ENCODE measurements at places on chromosomes 1 and 21. TPM values are rescaled to one million over a fixed set of nuclear protein-coding genes. Genes with fewer than 3 reads are reported as not detected.

GRCh38 chr1:53409233-53409632 is 50.0 kb upstream of the DMRTB1 start:
- H3K27me3 ChIP-seq, result 0 out of 2 replicates have a peak, but pooled peaks cover 2% of the 10 kb centered on the region
- peaks cover 14% of the 10 kb centered on the region for H3K4me1 ChIP-seq
- DNase-seq, result no peak
- H3K27ac ChIP-seq, result no peak overlapping the region
- no peaks in the 10 kb centered on the region for H3K36me3 ChIP-seq

Gene C1orf226
- total RNA-seq, result 38.4 TPM

- H3K27ac ChIP-seq, result no peak overlapping the region
- no peaks in the 10 kb centered on the region for H3K4me1 ChIP-seq
- no peaks in the 10 kb centered on the region for H3K36me3 ChIP-seq
- no peak for DNase-seq
Observed at GRCh38 chr1:100474834-100475233, 63.1 kb upstream of the GPR88 start.

GRCh38 chr21:26391166-26391565 is 181.9 kb downstream of the CYYR1 start:
- H3K36me3 ChIP-seq, result no peaks in the 10 kb centered on the region
- H3K27ac ChIP-seq, result peak overlapping the region; percentile 66
- no peaks in the 10 kb centered on the region for H3K27me3 ChIP-seq
- peak; percentile 20 for DNase-seq
- H3K4me3 ChIP-seq, result no peak overlapping the region
- H3K4me1 ChIP-seq, result peaks cover 14% of the 10 kb centered on the region

Gene ANKRD34A
- 1.4 TPM for total RNA-seq

- no peaks in the 10 kb centered on the region for H3K4me1 ChIP-seq
- H3K27me3 ChIP-seq, result no peaks in the 10 kb centered on the region
- H3K27ac ChIP-seq, result no peak overlapping the region
- H3K36me3 ChIP-seq, result no peaks in the 10 kb centered on the region
Observed at GRCh38 chr1:33171977-33172813, 9.6 kb downstream of the TRIM62 start.

Gene SH2D1B
- not detected for total RNA-seq

GRCh38 chr21:28632755-28633408 is 359.8 kb downstream of the LTN1 start:
- no peak overlapping the region for H3K4me3 ChIP-seq
- no peaks in the 10 kb centered on the region for H3K4me1 ChIP-seq
- H3K27ac ChIP-seq, result no peak overlapping the region
- DNase-seq, result no peak
- H3K27me3 ChIP-seq, result no peaks in the 10 kb centered on the region
- H3K36me3 ChIP-seq, result no peaks in the 10 kb centered on the region

Gene RPE65
- not detected for total RNA-seq

DNA sequence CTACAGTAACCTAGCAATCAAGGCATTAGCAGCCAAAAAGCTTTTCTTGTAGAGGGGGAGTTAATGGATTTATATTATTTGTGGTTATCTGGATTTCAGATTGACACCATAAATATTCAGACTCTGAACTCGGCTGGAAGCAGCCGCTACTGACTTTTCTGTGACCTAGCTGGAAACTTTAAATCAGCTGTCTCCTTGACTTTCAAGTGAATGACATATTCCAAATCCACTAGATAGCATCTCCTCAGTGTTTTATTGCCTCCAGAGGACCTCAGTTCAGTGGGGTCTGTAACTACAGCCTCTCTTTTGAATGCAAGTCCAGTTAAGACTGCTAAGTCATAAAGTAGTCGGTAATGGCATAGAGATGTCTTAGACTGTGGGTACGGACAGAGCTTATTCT is 448.5 kb downstream of the NUF2 start:
- H3K36me3 ChIP-seq, result no peaks in the 10 kb centered on the region
- no peak overlapping the region for H3K27ac ChIP-seq
- DNase-seq, result no peak
- no peak overlapping the region for H3K4me3 ChIP-seq

DNA sequence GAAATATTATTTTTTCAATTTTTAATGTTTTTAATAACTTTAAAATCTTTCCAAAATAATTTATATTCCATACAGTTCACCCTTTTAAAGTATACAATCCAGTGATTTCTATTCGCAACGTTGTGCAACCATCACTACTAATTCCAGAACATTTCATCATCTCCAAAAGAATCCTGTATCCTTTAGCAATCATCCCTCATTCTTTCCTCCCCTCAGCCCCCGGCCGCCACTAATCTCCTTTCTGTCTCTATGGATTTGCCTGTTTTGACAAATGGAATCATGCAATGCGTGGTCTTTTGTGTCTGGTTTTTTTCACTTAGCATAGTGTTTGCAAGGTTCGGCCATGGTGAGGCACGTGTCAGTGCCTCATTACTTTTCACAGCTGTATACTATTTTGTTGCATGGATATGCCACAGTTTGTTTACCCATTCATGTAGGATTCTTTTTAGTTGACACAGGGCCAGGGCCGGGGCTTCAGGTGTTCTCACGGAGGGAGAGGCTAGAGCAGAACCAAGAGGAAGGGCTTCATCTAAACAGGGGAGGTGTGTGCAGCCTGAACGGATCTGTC is 40.6 kb upstream of the ZBTB40 start:
- no peak overlapping the region for H3K4me3 ChIP-seq
- no peaks in the 10 kb centered on the region for H3K27me3 ChIP-seq
- H3K4me1 ChIP-seq, result peaks cover 9% of the 10 kb centered on the region
- no peaks in the 10 kb centered on the region for H3K36me3 ChIP-seq

Gene CHD5
- total RNA-seq, result 62.9 TPM

Gene ABCG1
- total RNA-seq, result 0.80 TPM

DNA sequence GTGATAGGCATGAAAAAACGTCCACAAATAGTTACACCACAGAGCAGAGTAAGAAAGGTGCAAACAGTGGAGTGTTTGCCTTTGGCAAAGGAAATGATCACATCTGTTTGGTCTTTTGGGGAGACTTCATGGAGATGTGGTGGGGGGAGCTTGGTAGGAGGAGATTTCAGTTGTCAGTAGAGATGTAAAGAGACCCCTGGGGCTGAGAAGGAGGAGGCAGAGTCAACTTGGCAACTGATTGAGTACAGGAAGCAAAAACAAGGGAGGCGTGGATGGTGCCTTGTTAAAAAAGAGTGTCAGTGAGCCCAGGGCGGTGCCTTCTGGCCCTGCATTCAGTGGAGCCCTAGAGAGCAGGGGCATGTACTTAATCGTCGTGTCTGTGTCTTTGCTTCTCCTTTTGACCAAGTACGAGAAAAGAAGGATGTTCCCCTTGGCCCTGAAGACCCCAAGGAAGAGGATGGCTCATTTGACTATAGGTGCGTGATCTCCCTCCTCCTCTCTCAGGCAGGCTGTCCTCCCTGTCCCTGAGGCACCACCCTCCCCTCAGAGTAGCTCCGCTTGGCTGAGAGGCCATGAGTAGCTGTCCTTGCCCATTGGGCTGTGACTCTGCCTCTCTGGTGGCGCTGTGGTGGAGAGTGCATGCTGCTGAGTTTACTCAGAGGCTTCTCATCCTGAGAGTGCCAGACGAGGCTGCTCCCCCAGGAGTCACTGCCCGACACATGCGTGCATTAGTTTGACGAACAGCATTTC is 30.4 kb upstream of the CNTN2 start:
- H3K4me3 ChIP-seq, result no peak overlapping the region
- no peak overlapping the region for H3K27ac ChIP-seq
- DNase-seq, result no peak
- H3K4me1 ChIP-seq, result no peaks in the 10 kb centered on the region
- no peaks in the 10 kb centered on the region for H3K27me3 ChIP-seq

DNA sequence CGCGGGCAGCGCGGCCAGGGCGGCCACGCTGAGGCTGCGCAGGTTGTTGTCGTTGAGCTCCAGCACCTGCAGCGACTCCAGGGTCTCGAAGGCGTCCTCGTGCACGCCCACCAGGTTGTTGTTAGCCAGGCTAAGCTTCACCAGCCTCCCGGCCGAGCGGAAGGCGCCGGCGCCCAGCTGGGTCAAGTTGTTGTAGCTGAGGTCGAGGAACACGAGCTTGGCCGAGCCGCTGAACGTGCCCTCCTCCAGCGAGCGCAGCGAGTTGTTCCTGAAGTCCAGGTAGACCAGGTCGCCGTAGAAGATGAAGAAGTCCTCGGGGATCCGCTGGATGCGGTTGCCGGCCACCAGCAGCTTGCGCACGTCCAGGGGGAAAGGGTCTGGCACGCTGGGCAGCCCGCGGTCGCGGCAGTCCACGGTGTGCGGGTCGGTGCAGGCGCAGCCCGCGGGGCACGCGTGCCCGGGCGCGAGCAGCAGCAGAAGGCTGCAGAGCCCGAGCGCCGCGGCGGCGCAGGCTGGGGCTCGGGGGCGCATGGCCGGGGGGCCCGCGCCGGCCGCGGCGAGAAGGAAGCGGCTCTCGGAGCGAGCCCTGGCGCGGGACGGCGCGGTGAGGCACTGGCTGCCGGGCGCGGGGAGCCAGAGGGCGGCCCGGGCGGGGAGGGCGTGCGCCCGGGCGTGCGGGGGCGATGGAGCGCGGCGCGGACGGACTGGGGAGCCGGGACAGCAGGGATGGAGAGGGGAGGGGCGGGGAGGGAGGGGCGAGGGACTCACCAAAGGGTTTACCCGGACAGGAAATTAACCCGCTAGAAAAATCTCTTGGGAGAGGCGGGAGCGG is 524 bp downstream of the LRRC38 start:
- no peaks in the 10 kb centered on the region for H3K36me3 ChIP-seq
- no peaks in the 10 kb centered on the region for H3K27me3 ChIP-seq
- no peak overlapping the region for H3K27ac ChIP-seq
- no peaks in the 10 kb centered on the region for H3K4me1 ChIP-seq
- H3K4me3 ChIP-seq, result no peak overlapping the region

GRCh38 chr1:3483801-3484444 is 29.5 kb downstream of the ARHGEF16 start:
- H3K36me3 ChIP-seq, result no peaks in the 10 kb centered on the region
- H3K4me3 ChIP-seq, result no peak overlapping the region
- peak; percentile 12 for DNase-seq
- H3K4me1 ChIP-seq, result peaks cover 14% of the 10 kb centered on the region
- no peak overlapping the region for H3K27ac ChIP-seq

DNA sequence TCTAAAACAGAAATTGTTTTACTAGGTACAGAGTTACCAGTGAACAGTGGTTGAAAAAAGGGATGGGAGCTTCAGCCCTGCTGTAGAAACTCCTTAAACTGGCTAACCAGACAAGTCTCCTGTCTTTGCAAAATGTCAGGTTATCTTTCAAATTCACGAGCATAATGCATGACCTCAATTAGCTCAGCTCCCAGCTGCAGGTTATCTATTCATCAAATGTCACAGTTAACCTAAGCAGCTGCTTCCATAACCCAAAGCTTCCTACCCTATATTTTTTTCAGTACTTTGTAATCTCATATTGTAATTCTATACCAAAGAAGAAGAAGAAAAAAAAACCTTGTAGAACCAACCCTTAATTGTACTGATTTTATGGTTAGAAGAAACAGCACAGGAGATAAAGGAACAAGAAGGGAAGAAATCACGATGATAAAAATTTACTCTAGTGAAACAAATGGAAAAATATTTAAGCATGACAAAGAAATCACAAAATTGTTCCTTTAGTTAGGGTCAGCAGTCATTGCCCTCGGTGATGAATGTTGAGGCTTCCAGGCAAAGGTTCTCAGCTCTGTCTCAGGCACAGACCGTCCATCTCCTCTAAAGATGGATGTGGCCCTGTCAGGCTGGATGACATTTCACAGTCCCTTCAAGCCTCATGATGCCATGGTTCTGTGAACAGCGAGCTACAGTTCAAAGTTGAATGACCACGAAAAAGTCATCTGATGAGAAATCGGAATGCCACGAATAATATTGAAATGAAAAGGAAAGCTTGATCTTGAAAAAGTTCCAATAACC is 95.9 kb downstream of the PLD5 start:
- no peaks in the 10 kb centered on the region for H3K27me3 ChIP-seq
- H3K4me1 ChIP-seq, result no peaks in the 10 kb centered on the region
- no peaks in the 10 kb centered on the region for H3K36me3 ChIP-seq
- H3K27ac ChIP-seq, result no peak overlapping the region
- no peak for DNase-seq

GRCh38 chr1:30883389-30884172 is 25.0 kb downstream of the SDC3 start:
- H3K27me3 ChIP-seq, result no peaks in the 10 kb centered on the region
- no peaks in the 10 kb centered on the region for H3K36me3 ChIP-seq
- no peak overlapping the region for H3K4me3 ChIP-seq
- DNase-seq, result no peak
- no peak overlapping the region for H3K27ac ChIP-seq

DNA sequence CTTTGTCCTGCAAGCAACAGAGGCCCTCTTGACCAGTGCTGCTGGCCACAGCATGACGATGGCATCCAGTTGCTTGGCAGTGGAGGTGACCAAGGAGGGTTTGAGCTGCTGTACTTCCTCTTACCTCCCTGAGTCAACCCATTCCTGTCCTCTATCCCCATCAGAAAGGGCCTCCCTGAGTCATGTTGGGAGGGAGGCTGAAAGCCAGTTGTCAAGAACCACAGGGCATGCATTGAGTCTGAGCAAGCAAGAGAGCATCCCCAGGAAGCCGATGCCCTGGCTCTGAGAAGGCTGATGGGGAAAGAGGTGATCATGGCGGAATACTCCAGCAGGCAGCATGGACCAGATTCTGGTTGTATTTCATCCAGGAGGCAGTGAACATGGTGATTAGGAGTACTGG is 69.6 kb downstream of the LACTBL1 start:
- H3K27me3 ChIP-seq, result no peaks in the 10 kb centered on the region
- DNase-seq, result no peak
- no peaks in the 10 kb centered on the region for H3K36me3 ChIP-seq
- H3K4me3 ChIP-seq, result no peak overlapping the region
- no peaks in the 10 kb centered on the region for H3K4me1 ChIP-seq

DNA sequence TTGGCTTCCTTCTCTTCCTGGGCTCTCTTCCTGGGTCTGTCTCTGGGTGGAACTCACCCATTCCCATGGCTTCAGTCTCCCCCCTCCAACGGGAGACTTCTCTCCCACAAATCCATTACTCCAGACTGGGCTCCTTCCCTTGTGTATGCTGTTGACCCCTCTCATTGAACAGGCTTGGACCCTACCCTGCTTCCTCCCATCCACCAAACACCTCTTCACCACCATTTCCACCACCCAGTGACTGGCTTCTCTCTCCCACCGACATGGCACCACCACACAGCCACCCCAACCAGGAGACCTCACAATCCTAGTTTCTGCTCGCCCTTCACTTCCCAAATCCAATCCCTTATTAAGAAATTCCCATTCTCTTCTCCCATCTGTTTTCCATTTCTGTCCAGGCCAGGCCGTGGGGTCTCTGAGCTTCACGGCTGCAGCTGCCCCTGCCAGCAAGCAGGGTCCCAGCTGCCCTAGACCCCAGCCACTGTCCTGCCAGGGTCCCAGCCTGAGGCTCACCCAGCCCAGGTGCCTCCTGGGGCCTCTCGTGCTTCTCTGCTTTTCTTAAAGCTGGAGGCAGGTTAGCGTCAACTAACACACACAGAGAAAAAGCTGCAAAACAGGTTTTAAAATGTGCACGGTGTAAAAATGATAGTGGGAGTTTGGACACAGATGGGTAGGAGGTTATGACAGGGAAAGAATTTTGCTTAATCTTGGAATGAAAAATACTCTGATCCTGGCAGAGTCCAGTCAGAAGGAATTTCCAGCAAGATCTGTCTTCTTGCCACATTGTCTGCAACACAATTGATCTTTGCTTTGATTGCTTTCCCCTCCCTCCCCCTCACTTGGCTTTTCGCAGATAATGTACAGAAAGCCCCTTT is 383.8 kb upstream of the VAMP3 start:
- no peak for DNase-seq
- H3K4me3 ChIP-seq, result no peak overlapping the region
- no peaks in the 10 kb centered on the region for H3K4me1 ChIP-seq
- no peaks in the 10 kb centered on the region for H3K27me3 ChIP-seq
- H3K27ac ChIP-seq, result no peak overlapping the region

Measured in Panc1 (cell line).